ENCODE measurements at places on chromosomes 2 and 18.

DNA sequence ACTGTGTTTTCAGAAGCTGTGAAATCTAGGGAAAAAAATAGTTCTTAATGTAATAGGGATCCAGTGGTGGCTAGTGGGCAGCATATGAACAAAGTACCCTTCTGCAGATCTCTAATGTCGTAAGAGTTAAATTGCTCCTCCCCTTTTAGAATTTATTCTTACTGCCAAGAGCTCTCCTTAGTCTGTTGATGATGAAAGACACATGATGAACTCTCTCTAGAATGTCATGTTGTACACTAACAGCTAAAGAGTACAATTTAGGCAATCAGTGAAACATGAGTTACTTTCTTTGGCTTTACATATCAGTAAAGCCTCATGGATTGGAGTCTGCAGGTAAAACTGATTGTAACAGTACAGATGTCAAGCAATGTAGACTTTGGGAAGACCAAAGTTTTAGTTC lies 84.2 kb downstream of the SLC39A10 start:
- no peak for DNase-seq

DNA sequence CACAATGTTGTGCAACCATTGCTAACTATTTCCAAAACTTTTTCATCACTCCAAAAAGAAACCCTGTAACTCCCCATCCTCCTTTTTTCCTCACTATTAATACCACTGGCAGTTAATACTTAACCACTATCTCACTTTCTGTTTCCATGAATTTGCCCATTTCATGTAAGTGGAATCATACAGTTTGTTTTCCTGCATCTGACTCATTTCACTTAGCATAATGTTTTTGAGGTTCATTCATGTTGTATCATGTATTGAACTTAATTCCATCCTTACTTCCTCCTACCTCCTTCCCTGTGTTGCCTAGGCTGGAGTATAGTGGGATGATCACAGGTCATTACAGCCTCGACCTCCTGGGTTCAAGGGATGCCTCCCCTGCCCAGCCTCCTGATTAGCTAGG lies 68.3 kb downstream of the FAM117B start:
- DNase-seq = no peak

DNA sequence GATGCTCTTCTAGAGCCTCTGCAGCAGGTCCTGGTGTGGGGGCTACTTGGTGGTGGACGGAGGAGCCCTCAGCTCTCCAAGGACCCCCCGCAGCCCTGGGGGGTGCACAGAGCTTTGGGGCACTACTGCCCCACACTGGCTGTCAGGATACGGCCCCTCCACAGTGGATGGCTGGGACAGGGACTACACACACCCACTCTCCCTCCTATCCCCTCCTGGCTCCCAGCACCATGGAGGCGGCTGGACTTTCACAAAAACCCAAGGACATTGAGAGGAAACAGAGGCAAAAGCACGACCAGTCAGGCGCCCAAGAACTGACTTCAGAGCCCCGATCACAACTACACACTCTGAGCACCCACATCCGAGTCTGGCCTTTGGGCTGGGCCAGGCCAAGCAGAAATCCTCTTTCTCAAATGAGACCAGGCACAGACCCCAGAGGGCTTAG lies 12.6 kb downstream of the GPR35 start:
- no peak for DNase-seq

- no peak for DNase-seq
Observed at GRCh38 chr2:223486751-223487150, 115.4 kb downstream of the SCG2 start.

- no peak for DNase-seq
Observed at GRCh38 chr2:23460228-23460627, 75.2 kb downstream of the KLHL29 start.

- DNase-seq = no peak
Observed at GRCh38 chr2:19785447-19785846, 116.3 kb downstream of the TTC32 start.

- DNase-seq = no peak
Observed at GRCh38 chr2:80395251-80395650, 90.7 kb upstream of the LRRTM1 start.

DNA sequence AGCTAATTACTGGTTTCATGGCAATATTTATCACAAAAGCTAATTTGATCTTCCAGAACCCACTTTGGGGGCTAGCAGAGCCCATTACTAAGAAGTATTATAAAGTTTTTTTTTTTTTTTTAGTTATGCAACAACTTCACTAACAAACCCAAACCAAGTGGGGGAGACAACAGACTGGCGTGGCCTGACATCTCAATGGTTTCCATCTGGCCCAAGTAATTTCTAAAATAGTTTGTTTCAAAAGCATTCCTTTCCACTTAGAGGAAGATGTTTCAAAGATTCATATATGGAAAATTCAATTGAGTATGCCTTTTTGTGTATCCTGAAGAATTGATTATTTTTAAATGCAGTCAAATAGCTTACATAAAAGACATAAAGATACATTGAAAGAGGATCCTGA lies 367.1 kb downstream of the HRH4 start:
- DNase-seq = no peak

- no peak for DNase-seq
Observed at GRCh38 chr2:30769891-30770462, 37.3 kb downstream of the CAPN13 start.

DNA sequence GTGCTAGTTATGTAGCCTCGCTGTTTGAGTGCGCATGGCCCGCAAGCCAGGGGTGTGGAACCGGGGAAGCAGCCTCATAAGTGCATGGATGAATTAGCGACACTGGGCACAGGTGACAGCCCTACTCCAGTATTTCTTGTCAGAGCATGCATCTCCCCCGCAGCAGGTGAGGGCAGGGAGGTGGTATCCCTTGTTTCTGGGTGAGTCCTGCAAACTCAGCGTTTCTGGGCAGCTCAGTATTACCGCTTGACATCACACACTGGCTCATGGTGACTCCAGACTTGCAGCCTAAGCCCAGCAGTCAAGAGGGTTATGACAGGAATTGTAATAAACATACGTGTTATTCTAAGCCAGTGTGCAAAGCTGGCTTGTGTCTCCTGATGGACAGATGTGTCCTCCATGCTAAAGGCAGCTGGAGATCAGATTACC lies 2.5 kb downstream of the CABLES1 start:
- DNase-seq = no peak
